ENCODE measurements at places on chromosomes 6 and 20. TPM values are rescaled to one million over a fixed set of nuclear protein-coding genes. Genes with fewer than 3 reads are reported as not detected.

Gene GRM1
- total RNA-seq: 0.04 TPM

Gene C6orf163
- 0.40 TPM for total RNA-seq

DNA sequence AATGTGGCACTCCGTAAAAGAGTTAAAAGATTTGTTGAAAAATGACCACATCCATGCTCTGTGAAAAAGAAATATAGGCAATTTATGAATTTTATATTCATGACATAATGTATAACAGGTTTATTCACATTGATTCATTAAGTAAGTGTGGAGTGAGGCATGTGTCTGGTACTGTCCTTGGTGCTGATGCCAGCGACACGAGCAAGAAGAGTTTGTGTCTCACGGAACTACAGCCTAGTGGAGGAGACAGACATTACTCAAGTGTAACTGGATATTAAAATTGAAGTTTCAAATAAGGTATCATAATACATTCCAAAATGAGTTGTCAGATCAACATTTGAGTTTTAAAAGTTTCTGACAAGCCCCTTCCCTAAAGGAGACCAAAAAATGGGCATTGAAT lies 158.2 kb upstream of the PRND start:
- no peaks in the 10 kb centered on the region for H3K36me3 ChIP-seq
- H3K27ac ChIP-seq: no peak overlapping the region
- DNase-seq: no peak
- H3K4me1 ChIP-seq: no peaks in the 10 kb centered on the region

- H3K4me1 ChIP-seq: peaks cover 77% of the 10 kb centered on the region
- no peak overlapping the region for H3K4me3 ChIP-seq
- peak overlapping the region; percentile 46 for H3K27ac ChIP-seq
- H3K36me3 ChIP-seq: no peaks in the 10 kb centered on the region
Observed at GRCh38 chr6:156867121-156867520, 89.9 kb downstream of the ARID1B start.

Gene ZSCAN26
- 7.3 TPM for total RNA-seq

DNA sequence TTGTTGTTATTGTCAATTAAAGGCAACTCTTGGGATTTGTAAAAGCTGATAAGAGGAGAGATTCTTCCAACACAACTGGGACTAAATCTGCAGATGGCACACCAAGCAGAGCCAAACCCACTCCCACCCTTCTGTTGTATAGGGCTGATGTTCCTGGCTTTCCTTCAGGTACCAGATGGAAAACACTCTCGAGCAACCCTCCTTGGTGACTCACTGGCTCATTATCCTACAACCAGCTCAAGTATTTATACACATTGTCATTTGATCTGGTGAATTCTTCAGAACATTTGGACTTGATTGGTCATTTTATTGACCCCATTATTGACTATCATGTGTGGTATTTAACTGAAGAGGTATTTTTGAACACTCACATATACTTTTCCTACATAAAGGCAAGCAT lies 190.3 kb upstream of the PCSK2 start:
- H3K4me3 ChIP-seq: no peak overlapping the region
- H3K36me3 ChIP-seq: no peaks in the 10 kb centered on the region
- no peaks in the 10 kb centered on the region for H3K4me1 ChIP-seq
- H3K27ac ChIP-seq: no peak overlapping the region

DNA sequence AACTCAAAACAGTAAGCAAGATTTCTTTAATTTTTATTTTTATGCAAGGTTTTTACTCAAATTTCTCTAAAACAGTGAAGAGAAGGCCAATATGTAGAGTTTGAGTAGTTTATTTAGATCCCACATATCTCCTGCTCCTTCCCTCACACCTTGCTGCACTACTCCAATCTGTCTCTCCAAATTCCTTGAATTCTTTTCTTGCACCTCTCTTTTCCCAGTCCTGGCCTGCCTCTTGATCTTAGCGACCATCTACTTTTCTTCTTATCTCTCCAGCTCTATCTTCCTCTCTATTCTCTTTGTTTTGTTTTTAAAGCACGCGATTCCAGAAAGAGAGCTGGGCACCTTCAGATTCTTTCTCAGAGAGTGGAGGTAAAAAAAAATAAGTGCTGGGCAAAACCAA lies 86.7 kb upstream of the KCNQ5 start:
- H3K4me1 ChIP-seq: no peaks in the 10 kb centered on the region
- no peak overlapping the region for H3K27ac ChIP-seq
- H3K36me3 ChIP-seq: no peaks in the 10 kb centered on the region
- H3K4me3 ChIP-seq: no peak overlapping the region
- H3K27me3 ChIP-seq: no peaks in the 10 kb centered on the region

Gene DACT2
- total RNA-seq: not detected

DNA sequence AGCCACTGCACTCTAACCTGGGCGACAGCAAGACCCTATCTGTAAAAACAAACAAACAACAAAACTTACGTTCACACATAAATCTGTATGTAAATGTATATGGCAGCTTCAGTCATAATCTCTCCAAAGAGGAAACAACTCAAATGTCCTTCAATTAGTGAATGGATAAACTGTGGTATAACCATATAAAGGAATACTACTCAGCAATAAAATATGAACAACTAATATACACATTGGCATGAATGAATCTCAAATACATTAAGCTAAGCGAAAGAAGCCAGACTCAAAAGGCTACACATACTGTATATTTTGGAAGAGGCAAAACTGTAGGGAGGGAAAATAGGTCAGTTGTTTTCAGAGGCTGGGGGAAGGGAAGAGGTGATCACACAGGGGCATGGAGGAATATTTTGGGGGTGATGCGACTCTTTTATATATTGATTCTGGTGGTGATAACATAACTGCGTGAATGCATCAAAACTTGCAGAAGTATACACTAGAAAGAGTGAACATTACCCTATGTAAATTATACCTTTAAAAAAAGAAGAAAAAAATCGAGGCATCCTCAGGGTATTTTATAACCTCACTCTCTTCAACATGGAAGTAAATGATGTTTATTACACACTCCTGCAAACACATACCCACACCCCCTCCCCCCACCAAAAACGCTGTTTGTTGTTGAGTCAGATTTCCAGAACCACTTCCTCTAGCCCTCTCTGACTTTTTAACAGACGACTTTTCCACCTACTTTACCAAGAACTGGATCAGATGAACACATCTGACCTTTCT lies 115.2 kb upstream of the RNF24 start:
- no peaks in the 10 kb centered on the region for H3K36me3 ChIP-seq
- H3K4me3 ChIP-seq: no peak overlapping the region
- no peaks in the 10 kb centered on the region for H3K27me3 ChIP-seq
- no peak overlapping the region for H3K27ac ChIP-seq

Gene TSBP1
- total RNA-seq: not detected

Gene VGLL2
- 9.9 TPM for total RNA-seq

DNA sequence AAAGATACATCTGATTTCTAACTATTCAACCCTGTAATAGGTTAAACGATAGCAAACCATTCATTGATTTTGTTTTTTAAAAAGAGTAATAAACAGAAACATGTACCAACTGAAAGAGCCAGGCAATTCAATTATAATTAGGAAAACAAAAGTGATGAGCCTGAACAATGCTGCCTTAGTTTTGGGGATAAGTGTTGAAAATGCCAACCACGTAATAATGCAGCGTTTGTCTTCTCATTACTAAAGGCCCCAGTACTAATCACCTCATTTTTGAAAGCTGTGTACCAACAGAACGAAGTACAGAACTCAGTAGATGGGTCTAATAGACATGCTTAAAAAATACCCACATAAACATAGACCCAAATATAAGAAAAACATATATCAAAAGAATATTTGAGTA lies 663.6 kb upstream of the CHD6 start:
- H3K4me1 ChIP-seq: no peaks in the 10 kb centered on the region
- H3K36me3 ChIP-seq: no peaks in the 10 kb centered on the region
- no peaks in the 10 kb centered on the region for H3K27me3 ChIP-seq
- no peak overlapping the region for H3K27ac ChIP-seq
- no peak for DNase-seq

GRCh38 chr20:55424968-55425367 lies 580.4 kb downstream of the CBLN4 start:
- H3K36me3 ChIP-seq: no peaks in the 10 kb centered on the region
- no peaks in the 10 kb centered on the region for H3K27me3 ChIP-seq
- H3K27ac ChIP-seq: no peak overlapping the region
- H3K4me1 ChIP-seq: no peaks in the 10 kb centered on the region
- no peak overlapping the region for H3K4me3 ChIP-seq

DNA sequence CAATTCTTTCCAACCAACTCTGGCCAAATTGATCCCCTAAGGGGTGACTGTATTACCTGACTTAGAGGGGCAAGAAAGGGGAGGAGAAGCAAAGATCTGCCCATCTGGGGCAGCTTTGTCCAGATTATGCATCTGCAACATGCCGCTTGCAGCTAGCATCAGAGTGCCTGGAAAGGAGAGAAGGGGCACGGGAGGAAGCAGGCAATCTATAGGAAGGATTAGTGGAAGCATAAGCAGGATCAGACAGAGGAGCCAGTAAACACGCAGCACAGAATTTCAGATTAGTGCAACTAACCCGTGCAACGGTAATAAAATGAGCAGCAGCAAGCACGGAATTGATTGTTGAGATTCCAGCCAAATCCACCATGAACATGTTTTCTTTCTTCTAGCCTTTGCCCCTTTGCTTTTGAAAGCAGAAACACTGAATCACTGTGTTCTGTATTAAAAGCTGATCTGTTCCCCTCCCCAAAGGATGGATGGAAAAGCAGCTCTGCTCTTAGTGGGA lies 643.6 kb upstream of the CHD6 start:
- H3K27me3 ChIP-seq: no peaks in the 10 kb centered on the region
- no peaks in the 10 kb centered on the region for H3K4me1 ChIP-seq
- no peak overlapping the region for H3K27ac ChIP-seq
- H3K4me3 ChIP-seq: no peak overlapping the region
- DNase-seq: no peak

Gene PRRT1
- total RNA-seq: not detected

GRCh38 chr20:24158281-24158680 lies 169.7 kb upstream of the GGTLC1 start:
- H3K27ac ChIP-seq: no peak overlapping the region
- no peak overlapping the region for H3K4me3 ChIP-seq
- DNase-seq: no peak
- H3K36me3 ChIP-seq: no peaks in the 10 kb centered on the region
- no peaks in the 10 kb centered on the region for H3K27me3 ChIP-seq

DNA sequence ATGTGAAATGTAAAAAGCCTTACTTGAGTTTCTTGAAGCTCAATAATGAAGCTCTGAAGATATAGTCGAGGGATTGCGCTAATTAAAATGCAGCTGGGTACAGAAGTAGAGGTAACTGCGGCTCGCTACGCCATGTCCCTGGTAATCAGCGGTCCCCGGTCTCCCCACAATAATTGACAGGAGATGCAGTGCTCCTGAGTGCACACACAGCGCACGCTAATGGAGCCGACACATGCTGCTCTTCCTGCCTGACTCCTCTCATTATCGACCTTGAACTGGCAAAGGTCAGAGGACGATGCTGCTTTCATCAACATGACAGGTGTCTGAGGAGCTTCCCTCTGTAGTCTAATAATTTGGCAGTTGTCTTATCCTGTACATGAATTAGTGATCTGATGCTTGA lies 365.9 kb downstream of the RNF144B start:
- H3K4me3 ChIP-seq: no peak overlapping the region
- no peaks in the 10 kb centered on the region for H3K4me1 ChIP-seq
- DNase-seq: no peak

Gene INSM1
- not detected for total RNA-seq

DNA sequence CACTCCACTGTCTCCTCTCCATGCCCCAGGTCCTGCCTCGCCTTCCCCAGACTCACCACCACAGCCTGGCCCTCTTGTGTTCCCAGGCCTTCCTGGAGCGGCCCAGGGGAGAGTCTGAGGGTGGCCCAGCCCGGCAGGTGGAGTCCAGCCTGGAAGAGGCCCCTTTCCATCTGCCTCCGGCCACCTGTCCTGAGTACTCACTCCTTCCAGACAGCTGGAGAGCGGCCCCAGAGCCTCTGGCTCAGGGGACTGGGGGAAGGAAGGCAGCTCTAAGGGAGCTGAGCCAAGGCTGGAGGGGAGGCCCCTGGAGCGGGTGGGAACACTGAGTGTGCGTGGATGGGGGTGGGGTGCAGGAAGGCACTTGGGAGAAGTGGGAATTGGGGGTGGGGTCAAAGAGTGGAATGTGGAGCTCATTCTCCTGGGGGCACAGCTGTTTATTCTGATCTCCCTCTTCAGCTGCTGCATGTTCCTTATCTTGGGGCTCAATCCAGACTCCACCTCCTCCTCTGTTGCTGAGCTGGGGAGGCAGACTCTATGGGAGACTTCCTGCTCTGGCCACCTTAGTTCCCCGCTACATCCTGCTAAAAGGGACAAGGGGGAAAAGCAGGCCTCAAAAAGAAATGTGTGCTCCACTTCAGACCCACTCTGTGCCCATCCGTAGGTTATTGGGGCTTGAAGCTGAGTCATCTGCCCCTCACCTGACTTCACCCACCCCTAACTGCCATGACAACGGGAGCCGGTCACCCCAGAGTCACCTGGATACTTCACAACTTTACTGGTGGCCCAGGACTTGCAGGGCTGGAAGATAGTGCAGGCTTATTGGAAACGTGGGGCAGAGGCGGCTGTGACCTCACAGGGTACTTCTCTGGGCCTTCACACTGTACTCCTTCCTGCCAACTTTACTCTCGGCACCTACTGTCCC lies 19.5 kb upstream of the TAF8 start:
- peak; percentile 26 for DNase-seq
- H3K27ac ChIP-seq: no peak overlapping the region

Gene FERMT1
- total RNA-seq: not detected

Gene SYNDIG1
- not detected for total RNA-seq

Gene AFDN
- 22.2 TPM for total RNA-seq

Gene SLC24A3
- 6.8 TPM for total RNA-seq

DNA sequence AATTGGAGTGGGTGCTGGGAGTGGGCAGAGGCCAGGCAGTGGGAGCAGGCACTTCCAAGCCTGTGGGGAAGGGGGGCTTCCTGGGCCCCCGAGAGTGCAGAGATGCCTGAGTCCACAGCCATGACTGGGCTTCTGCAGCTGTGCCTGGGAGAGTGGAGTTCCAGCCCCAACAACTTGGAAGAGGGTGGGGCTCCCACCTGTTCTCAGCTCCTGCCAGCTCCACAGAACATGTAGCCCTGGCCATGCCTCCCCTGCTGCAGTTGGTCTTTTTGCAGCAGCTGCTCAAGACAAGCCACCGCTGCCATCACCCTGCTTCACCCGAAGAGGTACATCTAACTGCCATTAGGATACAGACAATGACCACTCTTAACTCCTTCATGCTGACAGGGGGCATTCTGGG lies 1092.3 kb downstream of the KHDRBS2 start:
- DNase-seq: no peak
- H3K27ac ChIP-seq: no peak overlapping the region
- H3K36me3 ChIP-seq: no peaks in the 10 kb centered on the region
- H3K27me3 ChIP-seq: no peaks in the 10 kb centered on the region

Gene EYS
- 0.20 TPM for total RNA-seq

DNA sequence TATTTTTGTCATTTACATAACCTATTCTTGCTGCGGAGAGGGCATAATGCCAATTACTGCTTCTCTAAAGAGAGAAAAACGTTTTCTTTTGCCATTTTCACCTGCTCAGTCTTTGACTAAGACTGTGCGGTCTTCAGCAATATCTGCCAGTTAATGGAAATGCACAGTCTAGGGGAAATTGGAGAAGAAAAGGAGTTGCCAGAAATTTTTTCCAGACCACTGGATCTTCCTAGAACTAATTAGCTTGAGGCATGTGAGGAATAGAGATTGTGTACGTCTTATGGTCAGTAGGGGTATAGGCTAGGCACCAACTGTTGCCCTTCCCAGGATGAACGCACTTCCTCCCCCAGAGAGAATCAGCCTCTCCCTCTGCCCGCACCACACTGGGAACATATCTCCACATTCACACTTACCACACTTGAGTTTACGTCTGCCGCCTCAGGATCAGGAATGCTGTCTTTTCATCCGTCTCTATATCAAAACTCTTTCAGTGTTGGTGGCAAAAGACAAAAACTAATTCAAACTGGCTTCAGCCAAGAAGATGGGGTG lies 67.9 kb upstream of the E2F3 start:
- H3K27ac ChIP-seq: peak overlapping the region; percentile 76
- no peaks in the 10 kb centered on the region for H3K27me3 ChIP-seq
- peaks cover 24% of the 10 kb centered on the region for H3K4me1 ChIP-seq

Gene PANK2
- 18.2 TPM for total RNA-seq

Measured in gastrocnemius medialis (tissue), 4 donors.